ENCODE measurements at places on chromosomes 16 and 17.

DNA sequence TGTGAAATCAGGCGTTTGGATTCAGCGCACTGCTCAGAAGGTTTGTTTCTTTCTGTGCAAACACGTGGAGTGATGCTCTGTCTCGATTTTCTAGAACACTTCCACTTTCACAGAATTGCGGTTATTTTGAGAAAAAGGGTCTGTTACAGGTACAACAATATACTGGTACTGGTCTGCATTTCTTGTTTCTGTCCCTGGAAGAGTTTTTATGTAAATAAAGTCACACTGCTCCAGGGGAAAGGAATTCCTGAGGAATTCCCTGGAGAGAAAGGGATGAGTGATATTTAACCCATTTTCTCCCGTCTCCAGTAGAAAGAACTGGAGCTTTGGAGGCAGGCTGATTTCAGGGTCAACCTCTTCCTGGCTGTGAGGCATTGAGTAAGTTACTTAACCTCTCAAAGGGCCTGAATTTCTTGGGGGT is 16.2 kb upstream of the RMI2 start:
- no peak for DNase-seq

DNA sequence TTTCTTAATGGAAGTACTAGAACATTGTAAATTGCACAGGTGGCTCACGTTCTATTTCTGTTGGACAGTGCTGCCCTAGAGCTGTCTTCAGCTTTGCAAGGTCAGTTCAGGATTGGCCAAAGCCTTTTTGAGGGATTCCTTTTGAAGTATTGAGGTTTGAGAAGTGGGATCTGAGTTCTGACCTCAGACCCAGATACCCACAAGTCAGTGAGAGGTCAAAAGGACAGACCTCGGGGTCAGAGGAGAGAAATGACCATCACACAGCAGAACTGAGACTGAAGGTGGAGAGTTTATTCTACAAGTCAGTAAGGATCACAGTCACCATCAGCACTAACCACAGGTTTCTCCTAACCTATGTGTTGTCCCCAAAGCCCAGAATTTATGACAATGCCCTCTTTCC is 1.7 kb downstream of the ACSM5 start:
- no peak for DNase-seq

GRCh38 chr16:74698222-74698621 is 2.4 kb downstream of the MLKL start:
- DNase-seq: no peak

GRCh38 chr17:42577140-42577531 is 393 bp downstream of the PSMC3IP start:
- DNase-seq: no peak
